ENCODE measurements at places on chromosomes 7 and 10. TPM values are rescaled to one million over a fixed set of nuclear protein-coding genes. Genes with fewer than 3 reads are reported as not detected.

DNA sequence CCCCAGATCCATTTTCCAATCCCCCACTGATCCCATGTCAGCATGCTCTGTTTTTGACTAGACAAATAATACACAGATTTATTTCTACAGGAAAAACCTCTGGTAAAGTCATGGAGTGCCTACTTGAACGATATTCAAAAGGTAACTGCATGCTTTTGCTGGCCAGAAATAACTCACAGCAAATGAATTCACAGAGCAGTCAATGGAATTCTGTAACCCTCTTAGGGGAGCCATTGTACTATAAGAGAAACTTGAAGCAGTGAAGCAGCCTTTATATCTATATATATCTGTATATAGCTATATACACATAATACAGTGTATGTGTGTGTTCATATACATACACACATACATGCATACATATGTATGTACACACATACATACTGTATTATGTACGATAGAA, 29.0 kb upstream of the MEOX2 start:
- DNase-seq, result no peak

Gene PLXNA4
- 3.9 TPM for polyA plus RNA-seq

GRCh38 chr7:105678811-105679495, 97.7 kb upstream of the EFCAB10 start:
- no peak for DNase-seq

Gene ETV1
- polyA plus RNA-seq, result 13.0 TPM
